ENCODE measurements at places on chromosomes 13 and 19.

DNA sequence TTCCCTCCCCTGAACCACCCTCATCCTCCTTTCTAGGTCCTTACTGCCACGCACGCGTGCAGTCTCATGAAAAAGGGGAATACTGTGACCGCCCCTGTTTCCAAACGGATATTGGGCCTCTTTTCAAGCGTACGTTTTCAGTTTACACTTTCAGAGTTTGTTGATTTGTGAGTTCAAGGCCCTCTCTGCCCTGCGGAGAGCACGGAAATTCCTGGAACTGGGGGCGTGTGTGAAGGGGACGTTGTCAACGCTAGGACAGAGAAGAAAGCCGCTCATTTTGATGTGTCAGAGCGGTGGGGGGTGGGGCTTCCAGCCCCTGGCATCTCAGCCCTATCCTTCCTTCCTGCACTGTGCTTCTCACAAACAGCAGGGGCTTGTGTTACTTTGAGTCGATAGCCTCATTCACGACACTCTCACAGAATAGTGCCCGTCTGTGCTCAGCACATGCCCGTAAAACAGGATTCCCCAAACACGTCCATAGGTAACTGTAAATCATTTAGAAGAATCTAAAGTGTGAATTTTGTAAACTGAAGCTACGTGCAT is 137.6 kb upstream of the PEG3 start:
- no peak for DNase-seq

DNA sequence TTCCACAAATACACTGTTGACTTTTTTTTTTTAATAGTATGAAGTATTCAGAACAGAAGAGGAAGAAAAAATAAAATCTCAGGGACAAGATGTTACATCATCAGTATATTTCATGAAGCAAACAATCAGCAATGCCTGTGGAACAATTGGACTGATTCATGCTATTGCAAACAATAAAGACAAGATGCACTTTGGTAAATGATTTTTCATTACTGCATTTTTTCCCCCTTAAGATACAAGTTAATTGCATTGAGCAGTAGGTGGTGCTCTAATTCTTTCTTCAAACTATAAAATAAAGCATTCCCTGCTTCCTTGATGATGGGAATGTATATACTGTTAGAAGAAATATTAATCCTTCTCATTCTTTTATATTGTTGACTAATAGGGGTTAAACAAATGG is 17.1 kb downstream of the UCHL3 start:
- DNase-seq: peak; percentile 10

DNA sequence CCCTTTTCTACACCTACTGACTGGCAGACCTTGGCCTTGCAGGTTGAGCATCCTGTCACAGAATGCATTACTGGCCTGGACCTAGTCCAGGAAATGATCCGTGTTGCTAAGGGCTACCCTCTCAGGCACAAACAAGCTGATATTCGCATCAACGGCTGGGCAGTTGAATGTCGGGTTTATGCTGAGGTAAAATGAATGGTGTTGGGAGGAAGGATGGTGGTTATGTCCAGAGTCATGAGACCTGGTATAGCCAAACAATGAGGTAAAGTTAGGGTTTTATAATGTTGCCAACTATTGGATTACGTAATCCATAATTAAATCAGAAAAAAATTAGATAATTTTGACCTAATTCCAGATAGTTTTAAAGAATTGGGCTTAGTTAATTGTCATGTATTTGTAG is 212.5 kb downstream of the PCCA start:
- DNase-seq: no peak

GRCh38 chr19:13093407-13094105 is 9.1 kb downstream of the LYL1 start:
- DNase-seq: peak; percentile 68

Data from astrocyte (in vitro differentiated cells and primary cell).